ENCODE measurements at places on chromosomes 5 and 9.

DNA sequence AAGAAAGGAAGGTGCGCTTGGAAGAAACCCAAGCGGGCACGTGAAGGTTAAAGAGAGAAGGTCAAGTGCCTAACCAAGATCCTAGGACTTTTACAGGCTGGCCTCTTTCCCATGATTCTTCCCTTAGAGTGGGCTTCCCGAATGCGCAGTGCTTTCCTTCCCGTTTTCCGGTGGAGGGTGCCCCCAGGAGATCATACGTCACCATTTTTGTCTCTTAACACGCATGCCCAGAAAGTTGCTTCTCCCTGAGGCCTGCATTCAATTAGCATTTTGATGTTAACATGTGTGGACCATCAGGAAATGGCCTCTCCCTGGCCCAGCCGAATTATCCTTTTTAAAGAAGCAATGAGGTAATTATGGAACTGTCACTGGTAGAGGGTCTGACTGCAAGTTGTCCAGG, 1.9 kb upstream of the RUSC2 start:
- no peak for DNase-seq

- DNase-seq = no peak
Measured at GRCh38 chr5:170753311-170753710, 30.2 kb upstream of the GABRP start.

GRCh38 chr5:133829786-133830185, 138.6 kb downstream of the C5orf15 start:
- DNase-seq = no peak

DNA sequence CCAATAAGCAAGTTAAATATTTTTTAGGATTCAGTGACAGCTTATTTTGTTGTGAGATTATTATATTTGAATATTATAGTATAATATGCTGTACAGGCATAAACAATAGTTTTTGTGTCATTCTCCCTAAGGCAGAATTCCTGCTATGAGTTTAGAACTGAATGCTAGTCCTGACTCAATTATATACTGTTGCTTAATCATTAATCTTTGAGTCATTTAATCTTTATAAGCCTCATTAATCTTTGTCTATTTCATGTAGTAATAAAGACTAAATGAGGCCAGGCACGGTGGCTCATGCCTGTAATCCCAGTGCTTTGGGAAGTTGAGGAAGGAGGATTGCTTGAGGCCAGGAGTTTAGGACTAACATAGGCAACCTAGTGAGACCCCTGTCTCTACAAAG, 3.6 kb upstream of the DCP2 start:
- no peak for DNase-seq

- DNase-seq = peak; percentile 29
Measured at GRCh38 chr5:43661102-43661501, 58.1 kb downstream of the NNT start.

DNA sequence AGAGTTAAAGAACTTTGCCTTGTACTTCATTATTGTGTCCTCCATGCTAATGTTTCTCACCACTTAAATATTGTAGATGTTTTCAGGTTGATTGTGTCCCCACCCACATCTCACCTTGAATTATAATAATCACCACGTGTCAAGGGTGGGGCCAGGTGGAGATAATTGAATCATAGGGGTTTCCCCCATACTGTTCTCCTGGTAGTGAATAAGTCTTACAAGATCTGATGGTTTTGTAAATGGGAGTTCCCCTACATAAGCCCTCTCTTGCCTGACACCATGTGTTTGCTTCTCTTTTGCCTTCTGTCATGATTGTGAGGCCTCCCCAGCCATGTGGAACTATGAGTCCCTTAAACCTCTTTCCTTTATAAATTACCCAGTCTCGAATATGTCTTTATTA, 248.3 kb downstream of the FBXL7 start:
- DNase-seq = no peak

DNA sequence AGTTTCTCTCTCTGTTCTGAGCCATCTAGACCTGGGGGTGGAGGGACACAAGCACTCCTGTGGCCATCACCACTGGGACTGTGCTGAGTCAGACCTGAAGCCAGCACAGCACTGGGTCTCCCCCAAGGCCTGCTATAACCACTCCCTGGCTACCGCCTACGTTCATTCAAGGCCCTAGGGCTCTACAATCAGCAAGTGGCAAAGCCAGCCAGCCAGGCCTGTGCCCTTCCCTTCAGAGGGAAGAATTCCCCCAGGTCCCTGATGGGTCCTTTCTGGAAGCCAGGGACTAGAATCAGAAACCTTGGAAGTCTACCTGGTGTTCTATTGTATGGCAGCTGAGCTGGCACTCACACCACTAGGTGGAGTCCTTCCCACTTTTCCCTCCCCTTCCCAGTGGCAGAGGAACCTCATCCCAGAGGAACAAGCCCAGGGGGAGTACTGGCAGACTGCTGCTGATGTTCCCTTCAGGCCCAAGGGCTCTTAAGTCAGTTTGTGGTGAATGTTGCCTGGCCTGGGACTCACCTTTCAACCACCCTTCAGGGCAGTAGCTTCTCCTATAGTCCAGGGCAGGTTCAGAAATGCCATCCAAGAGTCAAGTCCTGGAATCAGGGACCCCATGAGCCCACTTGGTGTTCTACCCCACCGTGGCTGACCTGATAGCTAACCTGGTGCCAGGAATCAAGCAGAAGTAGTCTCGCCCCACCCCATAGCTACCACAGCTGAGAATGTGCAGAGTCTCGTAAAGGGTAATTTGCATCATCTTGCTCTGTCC, 20.0 kb downstream of the JMY start:
- DNase-seq = peak; percentile 16

DNA sequence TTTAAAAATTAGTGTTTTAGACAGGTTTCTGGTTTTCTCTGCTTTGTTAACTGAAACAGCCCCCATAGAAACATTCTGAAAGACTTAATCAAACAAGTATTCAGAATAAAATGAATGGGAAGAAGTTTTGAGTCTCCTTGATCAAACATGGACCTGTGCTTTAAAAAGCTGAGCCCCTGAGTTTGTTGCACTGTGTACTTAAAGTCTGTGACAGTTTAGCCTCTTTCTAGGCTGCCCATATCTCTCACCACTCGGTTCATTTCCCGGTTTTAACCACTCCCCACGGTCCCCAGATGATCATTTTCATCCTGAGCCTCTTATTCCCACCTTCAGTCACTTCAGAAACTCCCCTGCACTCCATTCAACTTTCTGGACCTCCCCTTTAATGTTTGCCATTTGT, 215.9 kb upstream of the DMRT1 start:
- no peak for DNase-seq

DNA sequence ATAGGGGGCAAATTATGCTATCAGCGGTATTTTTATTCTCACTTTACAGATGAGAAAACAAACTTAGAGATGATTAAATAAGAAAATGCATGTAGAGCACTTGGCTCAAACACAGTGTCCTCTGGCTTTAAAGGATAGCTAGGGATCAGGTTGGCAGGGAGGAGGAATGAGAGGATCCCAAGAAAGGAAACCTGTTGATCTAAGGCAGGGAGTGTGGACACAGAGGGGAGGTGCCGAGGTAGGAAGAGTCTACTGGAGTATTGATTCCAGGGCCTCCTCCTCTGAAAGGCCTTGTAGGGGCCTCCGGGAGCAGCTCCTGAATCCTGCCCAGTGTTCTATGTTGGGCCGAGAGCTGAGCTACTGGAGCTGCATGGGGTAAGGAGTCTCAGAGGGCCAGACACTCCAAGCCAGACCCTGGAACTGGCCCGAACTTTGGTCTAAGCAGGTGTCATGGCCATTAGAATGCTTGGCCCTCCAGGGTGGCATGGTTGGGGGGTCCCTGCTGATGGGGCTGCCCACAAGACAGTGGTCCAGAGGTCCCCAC, 30.4 kb upstream of the TCF7 start:
- DNase-seq = no peak

DNA sequence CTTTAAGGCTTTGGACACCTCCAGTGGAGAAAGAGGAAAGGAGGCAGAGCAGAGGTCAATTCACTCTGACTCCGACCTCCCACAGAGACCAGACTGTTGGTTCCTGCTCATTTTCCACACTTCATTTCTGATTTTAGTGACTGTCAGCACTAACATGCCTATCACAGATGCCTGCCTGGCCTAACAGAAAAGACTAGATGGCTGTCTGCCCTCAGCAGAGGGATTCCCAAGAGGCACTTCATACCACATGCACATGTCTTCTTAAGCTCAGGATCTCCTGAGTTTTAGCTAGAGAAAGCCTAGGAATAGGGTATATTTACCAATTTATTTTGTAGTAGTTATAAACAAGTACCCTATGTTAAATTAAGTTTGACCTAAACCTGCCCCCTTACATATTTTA, 336.0 kb downstream of the ENC1 start:
- DNase-seq = no peak

GRCh38 chr9:105320568-105320967, 76.1 kb downstream of the SLC44A1 start:
- no peak for DNase-seq

DNA sequence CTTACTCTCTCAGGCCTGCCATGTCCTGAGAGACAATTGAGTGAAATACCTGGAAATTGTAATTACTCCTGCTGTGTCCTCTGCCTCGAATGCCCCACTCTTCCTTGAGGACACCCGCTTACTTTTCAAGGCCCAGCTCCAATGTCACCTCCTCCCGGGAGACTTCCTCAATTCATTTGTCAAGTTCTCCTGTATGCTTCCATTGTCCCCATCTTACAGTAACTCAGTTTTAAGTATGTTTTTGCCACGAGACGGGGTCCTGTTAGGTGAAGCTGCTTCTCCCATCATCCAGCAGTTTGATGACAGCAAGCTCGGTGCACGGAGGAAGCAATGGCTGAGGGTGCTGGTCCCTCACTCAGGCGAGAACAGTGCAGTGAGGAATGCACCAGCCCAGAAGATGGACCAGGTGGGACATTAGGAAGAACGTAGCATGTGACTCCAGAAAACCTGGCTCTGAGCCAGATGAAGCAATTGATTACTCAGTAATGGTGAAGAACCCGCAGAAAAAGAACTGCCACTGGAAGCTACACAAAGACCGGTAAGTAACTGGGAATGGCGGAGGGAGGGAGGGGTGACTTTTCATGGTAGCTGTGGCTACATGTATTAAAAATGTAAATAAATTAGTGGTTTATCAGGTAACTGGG, 274.8 kb downstream of the DENND1A start:
- DNase-seq = no peak

GRCh38 chr9:22808876-22809275, 362.3 kb downstream of the DMRTA1 start:
- DNase-seq = no peak

GRCh38 chr9:89625721-89626687, 21.2 kb downstream of the GADD45G start:
- DNase-seq = no peak

- no peak for DNase-seq
Measured at GRCh38 chr5:3958389-3958788, 362.8 kb downstream of the IRX1 start.

DNA sequence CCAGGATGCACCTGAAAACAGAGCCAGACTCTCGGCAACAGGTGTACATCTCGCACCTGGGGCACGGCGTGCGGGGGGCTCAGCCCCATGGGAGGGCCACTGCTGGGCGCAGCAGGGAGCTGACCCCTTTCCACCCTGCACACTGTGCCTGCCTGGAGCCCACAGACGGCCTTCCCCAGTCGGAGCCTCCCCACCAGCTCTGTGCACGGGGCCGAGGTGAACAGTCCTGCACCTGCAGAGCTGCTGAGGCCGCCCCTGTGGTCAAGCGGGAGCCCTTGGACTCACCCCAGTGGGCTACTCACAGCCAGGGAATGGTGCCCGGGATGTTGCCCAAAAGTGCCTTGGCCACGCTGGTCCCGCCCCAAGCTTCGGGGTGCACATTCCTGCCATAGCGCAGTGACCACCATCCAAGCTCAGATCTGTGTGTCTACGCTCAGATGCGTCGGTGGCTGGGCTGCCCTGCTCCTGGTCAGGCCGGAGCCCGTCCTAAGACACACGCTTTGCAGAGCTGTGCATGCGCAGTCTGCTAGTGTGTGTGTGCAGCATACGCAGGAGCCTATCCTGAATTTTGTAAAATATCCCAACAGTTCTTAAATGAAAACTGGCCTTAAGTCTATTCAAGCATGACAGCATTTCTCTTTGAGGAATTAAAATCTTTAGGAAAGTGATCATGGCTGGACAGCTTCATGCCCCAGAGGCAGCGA, 8.4 kb upstream of the EXOC3 start:
- DNase-seq = no peak

DNA sequence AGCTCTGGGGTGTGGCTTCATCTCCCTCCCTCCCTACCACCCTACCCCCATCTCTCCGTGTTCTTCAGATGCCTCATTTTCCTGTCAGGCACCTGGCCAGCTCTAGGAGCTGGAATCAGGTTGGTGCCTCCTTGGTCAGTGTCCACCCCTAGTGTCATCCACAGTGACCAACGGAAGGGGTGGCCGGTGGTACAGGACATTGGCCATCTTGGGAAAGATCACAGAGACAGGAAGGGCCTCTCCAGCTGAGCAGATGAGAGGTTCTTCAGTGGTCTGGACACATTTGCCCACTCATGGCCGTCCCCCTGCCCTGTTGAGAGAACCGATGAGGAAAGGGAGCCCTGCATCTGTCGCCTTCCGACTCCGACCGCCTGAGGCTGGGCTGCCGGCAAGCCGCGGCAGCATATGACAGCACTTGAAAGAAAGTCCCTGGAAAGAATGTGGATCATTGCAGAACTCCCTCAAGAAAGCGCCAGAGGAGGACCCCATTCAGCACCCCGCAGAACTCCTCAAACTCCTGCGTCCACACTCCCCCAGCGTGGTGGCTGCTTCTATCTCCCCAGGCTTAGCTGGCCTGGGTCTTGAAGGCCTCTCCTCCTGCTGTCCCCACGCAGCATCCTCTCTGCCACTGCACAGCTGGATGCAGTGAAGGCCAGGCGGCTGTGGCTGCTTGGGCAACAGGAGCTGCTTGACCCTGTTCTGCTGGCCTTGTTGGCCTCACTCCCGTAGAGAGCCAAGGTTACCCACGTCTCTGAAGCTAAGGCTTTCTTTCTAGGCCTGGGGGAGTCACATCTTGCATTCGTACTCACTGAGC, 1.9 kb upstream of the CLPTM1L start:
- no peak for DNase-seq

- DNase-seq = no peak
Measured at GRCh38 chr5:139906661-139907060, 111.1 kb downstream of the PSD2 start.

- no peak for DNase-seq
Measured at GRCh38 chr9:31996331-31996730, 388.1 kb upstream of the ACO1 start.

DNA sequence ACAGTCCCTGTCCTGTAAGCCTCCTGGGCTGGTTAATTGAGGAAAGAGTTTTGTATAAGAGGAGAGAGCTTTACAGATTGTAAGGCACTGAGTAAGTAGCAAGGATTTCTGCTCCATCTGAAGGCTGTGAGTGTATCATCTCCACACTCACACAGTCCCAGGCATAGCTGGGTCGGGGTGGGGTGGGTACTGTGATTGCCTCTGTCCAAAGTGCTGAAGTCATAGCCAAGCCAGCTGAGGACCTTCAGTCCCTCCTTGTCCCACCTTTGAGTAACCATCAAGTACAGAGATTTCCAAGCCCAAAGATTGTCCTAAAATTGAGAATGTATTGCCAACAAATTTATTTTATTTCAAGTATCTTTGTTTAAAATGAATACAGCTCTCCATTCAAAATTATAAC, 5.5 kb upstream of the DNAJB5 start:
- no peak for DNase-seq

Measured in stimulated activated CD4-positive, alpha-beta T cell treated with anti-CD3 and anti-CD28 coated beads, Interleukin-2, amount 100 ng/mL, for 48 hours (primary cell).